MG63 (cell line): ENCODE measurements at places on chromosomes 2 and 18. TPM values are rescaled to one million over a fixed set of nuclear protein-coding genes. Genes with fewer than 3 reads are reported as not detected.

AUP1 gene
- total RNA-seq, result 70.0 and 143 TPM in 2 replicates

ALK gene
- not detected in 2 replicates for total RNA-seq

ALPI gene
- total RNA-seq, result not detected in 2 replicates

ARHGAP28 gene
- 0.99 and 1.6 TPM in 2 replicates for total RNA-seq

MYO5B gene
- 8.8 and 31.6 TPM in 2 replicates for total RNA-seq

KANSL3 gene
- total RNA-seq, result 23.9 and 34.5 TPM in 2 replicates

CAPN14 gene
- not detected in 2 replicates for total RNA-seq

STPG4 gene
- total RNA-seq, result not detected in 2 replicates

EPB41L3 gene
- total RNA-seq, result not detected in 2 replicates

LRPPRC gene
- total RNA-seq, result 105 and 137 TPM in 2 replicates

PROM2 gene
- 2.0 and 2.3 TPM in 2 replicates for total RNA-seq

ATP6V1C2 gene
- not detected in 2 replicates for total RNA-seq
